ENCODE measurements at places on chromosomes 5 and 9.

GRCh38 chr9:135877791-135878527, 29.4 kb downstream of the CAMSAP1 start:
- H3K4me3 ChIP-seq = no peak overlapping the region
- H3K4me1 ChIP-seq = no peaks in the 10 kb centered on the region
- DNase-seq = no peak

DNA sequence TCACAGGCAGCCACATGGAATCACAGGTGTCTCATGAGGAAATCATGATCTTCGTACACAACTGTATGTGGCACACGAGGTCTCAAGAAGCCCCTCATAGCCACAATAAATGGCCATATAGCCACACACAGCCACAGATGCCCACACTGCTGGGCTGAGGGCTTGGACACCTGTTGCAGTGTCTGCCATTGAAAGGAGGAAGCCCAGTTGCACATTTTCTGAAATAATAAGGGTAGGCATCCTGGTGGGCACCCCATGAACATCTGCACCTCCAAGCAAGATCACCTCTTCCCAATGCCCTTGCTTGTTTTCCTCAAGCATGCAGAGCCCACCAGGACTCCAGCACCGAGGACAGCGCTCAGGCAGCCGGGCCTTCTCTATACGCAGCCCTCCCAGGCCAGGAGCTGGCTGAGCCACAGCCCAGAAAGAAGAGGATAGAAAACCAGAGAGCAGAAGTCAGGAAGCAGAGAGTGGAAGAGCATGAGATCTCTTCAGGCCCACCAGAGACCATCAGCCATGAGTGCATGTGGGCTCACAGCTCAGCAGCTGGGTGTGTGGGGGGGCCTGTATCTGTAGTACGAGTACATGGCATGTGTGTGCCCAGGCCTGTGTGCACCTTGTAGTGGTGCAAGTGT, 1.0 kb upstream of the ACSL6 start:
- H3K4me3 ChIP-seq = no peak overlapping the region
- peak; percentile 87 for DNase-seq
- H3K4me1 ChIP-seq = peaks cover 8% of the 10 kb centered on the region
- H3K27ac ChIP-seq = no peak overlapping the region
- peaks cover 58% of the 10 kb centered on the region for H3K27me3 ChIP-seq

GRCh38 chr5:87150630-87151029, 117.1 kb upstream of the RASA1 start:
- no peak overlapping the region for H3K4me3 ChIP-seq
- H3K4me1 ChIP-seq = no peaks in the 10 kb centered on the region
- H3K27ac ChIP-seq = no peak overlapping the region
- DNase-seq = no peak

DNA sequence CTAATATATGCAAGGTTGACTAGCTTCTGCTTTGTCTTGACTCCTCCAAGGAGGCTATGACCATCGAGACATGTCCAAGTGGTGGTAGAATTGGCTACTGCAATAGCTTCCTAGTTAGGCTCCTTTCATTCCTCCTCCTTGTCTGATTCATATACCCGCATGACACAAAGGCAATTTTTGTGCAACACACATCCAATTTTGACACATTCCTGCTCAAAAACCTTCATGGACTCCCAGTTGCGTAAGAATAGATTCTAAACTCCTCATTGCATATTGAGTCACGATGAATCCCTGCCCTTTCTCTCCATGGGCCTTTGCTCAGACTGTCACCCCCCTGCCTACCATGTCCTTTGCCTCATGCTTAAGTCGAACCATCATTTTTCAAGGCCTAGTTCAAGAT, 344.5 kb downstream of the ACTL7B start:
- DNase-seq = no peak
- H3K27ac ChIP-seq = no peak overlapping the region
- H3K36me3 ChIP-seq = no peaks in the 10 kb centered on the region
- no peak overlapping the region for H3K4me3 ChIP-seq
- H3K4me1 ChIP-seq = no peaks in the 10 kb centered on the region
- no peaks in the 10 kb centered on the region for H3K27me3 ChIP-seq

DNA sequence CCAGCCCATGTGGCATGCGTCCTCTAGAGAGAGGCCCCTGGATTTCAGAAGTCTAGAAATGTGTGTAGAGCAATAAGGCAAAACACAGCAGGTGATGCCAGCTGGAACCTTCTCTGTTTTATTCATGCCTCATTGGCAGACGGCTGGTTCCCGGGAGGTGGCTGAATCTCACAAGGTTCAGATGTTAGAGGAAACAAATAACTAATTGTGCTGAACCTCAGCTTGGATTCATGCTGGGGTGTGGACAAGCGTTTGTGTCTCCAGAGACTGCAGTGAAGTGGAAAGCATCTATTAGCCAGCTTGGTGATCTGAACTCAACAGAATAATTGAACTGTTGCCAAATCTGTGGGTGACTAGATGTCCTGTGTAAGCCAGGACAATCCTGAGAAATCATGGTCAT, 131.1 kb upstream of the NR4A3 start:
- peak; percentile 44 for DNase-seq
- H3K27me3 ChIP-seq = no peaks in the 10 kb centered on the region
- H3K27ac ChIP-seq = no peak overlapping the region
- H3K4me1 ChIP-seq = peaks cover 8% of the 10 kb centered on the region

DNA sequence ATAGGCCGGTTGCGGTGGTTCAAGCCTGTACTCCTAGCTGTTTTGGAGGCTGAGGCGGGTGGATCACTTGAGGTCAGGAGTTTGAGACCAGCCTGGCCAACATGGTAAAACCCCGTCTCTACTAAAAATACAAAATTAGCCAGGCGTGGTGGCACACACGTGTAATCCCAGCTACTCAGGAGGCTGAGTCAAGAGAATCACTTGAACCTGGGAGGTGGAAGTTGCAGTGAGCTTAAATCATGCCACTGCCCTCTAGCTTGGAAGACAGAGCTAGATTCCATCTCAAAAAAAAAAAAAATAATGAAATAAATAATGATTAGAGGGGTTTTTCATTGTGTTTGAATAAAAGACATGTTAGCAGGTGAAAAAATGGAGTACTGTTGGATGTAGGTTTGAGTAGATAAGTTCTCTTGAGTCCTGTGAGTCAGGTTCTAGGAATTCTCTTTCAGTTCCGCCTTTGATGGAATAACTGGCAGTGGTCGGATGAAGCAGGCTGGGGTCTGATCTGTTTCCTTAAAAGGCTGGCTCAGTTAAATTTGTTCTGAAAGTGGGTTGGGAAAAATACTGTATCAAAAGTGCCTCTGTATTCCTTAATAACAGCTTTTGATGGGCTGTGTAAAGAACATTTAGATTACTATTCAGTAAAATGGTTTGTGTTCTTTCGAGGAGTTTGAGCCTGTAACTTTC, 73.2 kb downstream of the AOPEP start:
- no peaks in the 10 kb centered on the region for H3K36me3 ChIP-seq
- H3K27ac ChIP-seq = no peak overlapping the region
- H3K4me3 ChIP-seq = no peak overlapping the region
- no peaks in the 10 kb centered on the region for H3K27me3 ChIP-seq
- DNase-seq = no peak

GRCh38 chr5:149036168-149036567, 26.7 kb downstream of the SH3TC2 start:
- no peaks in the 10 kb centered on the region for H3K4me1 ChIP-seq
- H3K27me3 ChIP-seq = no peaks in the 10 kb centered on the region
- no peak overlapping the region for H3K4me3 ChIP-seq
- no peak overlapping the region for H3K27ac ChIP-seq
- DNase-seq = no peak

GRCh38 chr5:40687321-40687720, 7.6 kb downstream of the PTGER4 start:
- H3K4me3 ChIP-seq = no peak overlapping the region
- H3K27ac ChIP-seq = no peak overlapping the region
- no peaks in the 10 kb centered on the region for H3K4me1 ChIP-seq
- H3K27me3 ChIP-seq = peaks cover 32% of the 10 kb centered on the region

DNA sequence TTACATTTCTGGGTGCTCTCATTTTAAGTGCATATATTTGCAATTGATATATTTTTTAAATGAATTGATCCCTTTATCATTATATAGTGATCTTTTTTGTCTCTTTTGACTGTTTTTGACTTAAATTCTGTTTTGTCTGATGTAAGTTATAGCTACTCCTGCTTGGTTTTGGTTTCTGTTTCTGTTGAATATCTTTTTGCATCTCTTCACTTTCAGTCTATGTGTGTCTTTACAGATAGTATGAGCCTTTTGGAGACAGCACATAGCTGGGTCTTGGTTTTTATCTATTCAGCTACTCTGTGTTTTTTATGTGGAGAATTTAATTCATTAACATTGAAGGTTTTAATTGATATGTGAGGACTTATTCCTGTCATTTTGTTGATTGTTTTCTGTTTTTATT, 311.3 kb downstream of the SPATA31D1 start:
- H3K36me3 ChIP-seq = no peaks in the 10 kb centered on the region
- H3K27me3 ChIP-seq = no peaks in the 10 kb centered on the region
- no peaks in the 10 kb centered on the region for H3K4me1 ChIP-seq
- H3K4me3 ChIP-seq = no peak overlapping the region

- no peak overlapping the region for H3K4me3 ChIP-seq
- H3K4me1 ChIP-seq = no peaks in the 10 kb centered on the region
- no peak overlapping the region for H3K27ac ChIP-seq
- H3K36me3 ChIP-seq = no peaks in the 10 kb centered on the region
Observed at GRCh38 chr9:113828221-113828620, 47.9 kb upstream of the ZNF618 start.

GRCh38 chr5:170788626-170789304, 5.2 kb downstream of the GABRP start:
- no peak overlapping the region for H3K4me3 ChIP-seq
- H3K4me1 ChIP-seq = no peaks in the 10 kb centered on the region
- no peaks in the 10 kb centered on the region for H3K27me3 ChIP-seq
- no peaks in the 10 kb centered on the region for H3K36me3 ChIP-seq
- no peak overlapping the region for H3K27ac ChIP-seq
- DNase-seq = no peak

DNA sequence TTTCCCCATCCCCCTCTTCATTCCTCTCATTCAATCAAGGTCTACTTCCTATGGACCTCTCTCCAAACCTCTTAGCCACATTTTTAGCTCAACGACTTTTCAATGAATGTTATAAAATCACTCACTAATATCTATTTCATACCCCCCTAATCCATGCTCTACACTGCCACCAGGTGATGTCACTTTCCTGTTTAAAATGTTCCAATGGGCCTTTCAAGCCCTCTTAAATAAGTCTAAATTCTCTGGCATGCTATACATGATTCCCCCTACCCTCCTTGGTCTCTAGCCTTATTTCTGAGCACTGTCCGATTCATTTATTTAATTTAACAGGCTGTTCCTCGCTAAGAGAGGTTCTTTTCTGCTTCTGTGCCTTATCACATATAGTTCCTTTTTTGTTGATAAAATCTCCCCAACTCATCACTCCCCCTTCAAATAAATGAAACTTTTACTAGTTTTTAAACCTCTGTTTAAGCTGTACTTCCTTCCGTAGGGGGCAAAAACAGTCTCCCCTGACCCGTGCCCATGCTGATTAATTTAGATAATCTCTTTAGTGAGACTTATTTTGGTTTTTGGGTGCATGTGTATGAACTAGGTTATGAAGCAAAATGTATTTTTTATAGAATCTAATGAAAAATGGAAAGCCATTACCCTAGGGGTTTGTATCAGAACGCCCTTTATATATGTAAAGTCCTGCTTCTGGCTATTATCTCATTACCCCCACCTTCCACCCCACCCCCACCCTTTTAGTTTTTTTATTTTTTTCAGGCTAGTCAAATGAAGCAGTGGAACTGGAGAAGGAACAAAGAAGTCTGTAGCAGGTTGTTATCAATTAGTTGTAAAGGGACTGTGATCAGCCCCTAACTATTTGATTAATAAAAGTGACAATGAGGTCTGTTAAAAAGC, 9.0 kb downstream of the ABHD17B start:
- DNase-seq = no peak
- H3K27me3 ChIP-seq = no peaks in the 10 kb centered on the region
- peak overlapping the region; percentile 42 for H3K27ac ChIP-seq
- no peak overlapping the region for H3K4me3 ChIP-seq

GRCh38 chr5:40694433-40694832, 14.7 kb downstream of the PTGER4 start:
- no peaks in the 10 kb centered on the region for H3K4me1 ChIP-seq
- no peaks in the 10 kb centered on the region for H3K27me3 ChIP-seq
- no peak overlapping the region for H3K4me3 ChIP-seq
- H3K36me3 ChIP-seq = no peaks in the 10 kb centered on the region
- DNase-seq = no peak

DNA sequence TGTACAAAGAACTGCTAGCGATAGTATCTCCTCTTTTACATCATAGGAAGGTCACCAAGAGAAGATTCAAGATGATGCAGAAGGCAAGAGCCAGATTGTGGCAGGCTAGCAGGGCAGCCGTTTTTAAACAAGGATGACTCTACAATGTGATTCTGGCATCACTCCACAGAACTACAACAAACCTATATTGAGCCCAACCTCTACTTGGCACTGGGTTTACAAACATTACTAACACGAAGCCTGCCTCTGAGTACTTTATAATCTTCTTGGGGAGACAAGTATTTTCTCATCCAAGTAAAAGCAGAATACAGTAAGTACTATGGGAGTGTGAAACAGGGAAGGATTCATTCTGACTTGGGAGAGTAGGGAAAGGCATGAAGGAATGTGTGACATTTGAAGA, 448.6 kb downstream of the ZNF608 start:
- H3K27me3 ChIP-seq = no peaks in the 10 kb centered on the region
- no peak overlapping the region for H3K27ac ChIP-seq
- H3K4me1 ChIP-seq = peaks cover 10% of the 10 kb centered on the region
- no peak for DNase-seq
- no peak overlapping the region for H3K4me3 ChIP-seq

GRCh38 chr9:126674365-126675146, 60.8 kb downstream of the LMX1B start:
- H3K27me3 ChIP-seq = peaks cover 100% of the 10 kb centered on the region
- no peak overlapping the region for H3K4me3 ChIP-seq
- H3K27ac ChIP-seq = no peak overlapping the region
- DNase-seq = peak; percentile 30

- H3K4me1 ChIP-seq = no peaks in the 10 kb centered on the region
- no peak for DNase-seq
- H3K27me3 ChIP-seq = no peaks in the 10 kb centered on the region
- no peak overlapping the region for H3K4me3 ChIP-seq
- no peak overlapping the region for H3K27ac ChIP-seq
Observed at GRCh38 chr9:116208417-116209232, 55.0 kb downstream of the PAPPA start.
